ENCODE measurements at places on chromosomes 4 and X. TPM values are rescaled to one million over a fixed set of nuclear protein-coding genes. Genes with fewer than 3 reads are reported as not detected.

Gene CXCL11
- 0.23 TPM for total RNA-seq

GRCh38 chr4:179804440-179804839 lies 2362.2 kb upstream of the AGA start:
- H3K27ac ChIP-seq, result no peak overlapping the region
- H3K36me3 ChIP-seq, result no peaks in the 10 kb centered on the region
- H3K27me3 ChIP-seq, result no peaks in the 10 kb centered on the region
- H3K4me3 ChIP-seq, result no peak overlapping the region

DNA sequence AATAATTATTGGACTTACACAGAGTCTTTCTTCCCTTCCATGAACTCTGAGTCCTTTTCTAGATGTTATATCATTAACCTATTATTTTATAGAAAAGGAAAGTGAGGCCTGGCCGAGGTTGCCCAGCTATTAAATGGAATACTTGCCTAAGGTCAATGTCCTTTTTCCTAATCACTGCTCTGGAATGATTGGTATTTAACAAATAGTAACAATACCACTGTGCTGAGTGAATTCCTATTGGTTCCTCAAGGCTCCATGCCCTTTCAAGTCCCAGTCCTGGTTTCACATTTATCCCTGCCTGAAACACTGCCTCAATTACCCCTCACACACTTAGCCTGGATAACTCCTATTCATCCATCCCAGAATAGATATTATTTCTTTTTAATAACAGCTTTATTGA lies 6.2 kb downstream of the TCEAL9 start:
- H3K36me3 ChIP-seq, result no peaks in the 10 kb centered on the region
- no peaks in the 10 kb centered on the region for H3K27me3 ChIP-seq
- DNase-seq, result no peak

Gene DCAF12L1
- total RNA-seq, result not detected

- H3K4me3 ChIP-seq, result no peak overlapping the region
- H3K4me1 ChIP-seq, result no peaks in the 10 kb centered on the region
- H3K36me3 ChIP-seq, result no peaks in the 10 kb centered on the region
- H3K27ac ChIP-seq, result no peak overlapping the region
- no peak for DNase-seq
Measured at GRCh38 chr4:176393306-176394013, 73.7 kb downstream of the SPCS3 start.

Gene TMSB15A
- total RNA-seq, result 1.2 TPM

GRCh38 chr4:105414316-105414715 lies 59.5 kb downstream of the PPA2 start:
- H3K36me3 ChIP-seq, result no peaks in the 10 kb centered on the region
- no peak overlapping the region for H3K4me3 ChIP-seq
- H3K27ac ChIP-seq, result no peak overlapping the region
- H3K4me1 ChIP-seq, result no peaks in the 10 kb centered on the region

Gene LNX1
- 4.6 TPM for total RNA-seq

- no peak overlapping the region for H3K4me3 ChIP-seq
- H3K27ac ChIP-seq, result no peak overlapping the region
- H3K36me3 ChIP-seq, result no peaks in the 10 kb centered on the region
Measured at GRCh38 chrX:150038315-150038714, 100.0 kb upstream of the EOLA2 start.

Gene VEGFD
- 3.0 TPM for total RNA-seq

GRCh38 chr4:97530676-97531075 lies 612.6 kb downstream of the STPG2 start:
- H3K4me3 ChIP-seq, result no peak overlapping the region
- no peak overlapping the region for H3K27ac ChIP-seq
- no peaks in the 10 kb centered on the region for H3K27me3 ChIP-seq
- DNase-seq, result no peak

GRCh38 chrX:63488546-63489373 lies 137.6 kb upstream of the SPIN4 start:
- H3K27me3 ChIP-seq, result no peaks in the 10 kb centered on the region
- H3K36me3 ChIP-seq, result no peaks in the 10 kb centered on the region
- H3K4me1 ChIP-seq, result no peaks in the 10 kb centered on the region
- no peak overlapping the region for H3K4me3 ChIP-seq

Gene FATE1
- total RNA-seq, result not detected

GRCh38 chrX:32673193-32673592 lies 538.2 kb downstream of the DMD start:
- no peak overlapping the region for H3K4me3 ChIP-seq
- H3K27me3 ChIP-seq, result no peaks in the 10 kb centered on the region
- H3K36me3 ChIP-seq, result no peaks in the 10 kb centered on the region

GRCh38 chr4:182309877-182310276 lies 66.7 kb downstream of the TENM3 start:
- H3K36me3 ChIP-seq, result no peaks in the 10 kb centered on the region
- H3K27ac ChIP-seq, result no peak overlapping the region
- H3K27me3 ChIP-seq, result no peaks in the 10 kb centered on the region
- no peak for DNase-seq
- no peak overlapping the region for H3K4me3 ChIP-seq

Gene NAP1L2
- total RNA-seq, result 5.6 TPM

Gene TMPRSS11D
- not detected for total RNA-seq

Gene SPANXN3
- total RNA-seq, result not detected

Gene ZIC3
- not detected for total RNA-seq

All from aorta (tissue), 5 donors.